ENCODE measurements at places on chromosomes 12 and 14.

- peak; percentile 62 for DNase-seq
Measured at GRCh38 chr12:89064780-89065179, 287.5 kb downstream of the DUSP6 start.

DNA sequence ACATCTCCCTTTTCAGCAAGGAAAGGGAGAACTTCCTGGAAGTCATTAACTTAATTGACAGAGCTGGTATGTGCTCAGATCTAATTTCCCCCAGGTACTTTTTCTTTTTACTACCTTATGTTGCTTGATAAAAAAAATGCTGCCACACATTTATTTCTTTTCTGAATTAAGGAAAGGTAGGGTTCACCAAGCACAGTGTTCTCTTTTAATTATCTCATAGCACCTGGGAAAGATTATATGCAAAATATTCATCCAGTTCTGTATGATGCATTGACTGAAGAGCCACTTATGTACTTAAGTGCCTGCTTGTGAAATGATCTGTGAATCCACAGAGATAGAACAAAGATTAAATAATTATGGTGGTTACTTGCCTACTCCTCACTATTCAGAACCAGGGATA lies 25.1 kb downstream of the KCNC2 start:
- no peak for DNase-seq

GRCh38 chr12:111435661-111436201 lies 30.0 kb downstream of the SH2B3 start:
- DNase-seq, result no peak

GRCh38 chr12:6140651-6141447 lies 16.4 kb upstream of the VWF start:
- no peak for DNase-seq

DNA sequence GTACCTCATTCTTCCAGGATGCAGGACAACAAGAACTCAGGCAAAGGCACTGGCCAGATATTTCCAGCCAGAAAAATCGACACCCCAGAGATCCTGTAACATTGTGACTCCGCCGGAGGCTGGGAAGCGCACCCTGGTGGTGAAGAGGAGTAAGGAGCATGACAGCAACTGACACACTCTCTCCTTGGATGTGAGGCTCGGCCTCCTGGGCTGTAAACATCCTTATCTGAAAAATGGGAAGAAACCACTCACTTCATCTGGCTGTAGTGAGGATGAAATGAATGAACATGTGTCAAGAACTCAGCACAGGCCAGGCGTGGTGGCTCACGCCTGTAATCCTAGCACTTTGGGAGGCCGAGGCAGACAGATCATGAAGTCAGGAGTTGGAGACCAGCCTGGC lies 27.5 kb downstream of the TCHP start:
- DNase-seq, result peak; percentile 51

DNA sequence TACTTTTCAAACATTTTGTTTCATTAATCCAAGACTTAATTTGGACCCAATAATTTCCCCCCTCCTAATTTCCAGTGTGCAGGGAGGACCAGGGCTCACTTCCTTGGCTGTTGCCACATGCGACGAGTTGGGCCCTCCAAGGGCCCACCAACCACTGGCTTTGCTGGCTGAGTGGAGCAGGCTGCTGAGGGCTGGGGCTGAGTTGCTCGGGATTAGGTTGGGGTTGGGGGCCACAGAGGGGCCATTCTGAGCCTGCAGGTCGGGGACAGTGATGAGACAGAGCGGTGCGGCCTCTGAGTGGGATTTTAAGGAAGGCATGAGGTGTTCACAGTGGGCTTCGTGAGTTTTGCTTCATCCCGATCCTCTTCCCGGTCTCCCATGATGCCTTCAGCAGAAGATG lies 6.1 kb upstream of the TRAF3 start:
- DNase-seq, result no peak

GRCh38 chr12:30026621-30027234 lies 243.0 kb upstream of the TMTC1 start:
- DNase-seq, result peak; percentile 82

DNA sequence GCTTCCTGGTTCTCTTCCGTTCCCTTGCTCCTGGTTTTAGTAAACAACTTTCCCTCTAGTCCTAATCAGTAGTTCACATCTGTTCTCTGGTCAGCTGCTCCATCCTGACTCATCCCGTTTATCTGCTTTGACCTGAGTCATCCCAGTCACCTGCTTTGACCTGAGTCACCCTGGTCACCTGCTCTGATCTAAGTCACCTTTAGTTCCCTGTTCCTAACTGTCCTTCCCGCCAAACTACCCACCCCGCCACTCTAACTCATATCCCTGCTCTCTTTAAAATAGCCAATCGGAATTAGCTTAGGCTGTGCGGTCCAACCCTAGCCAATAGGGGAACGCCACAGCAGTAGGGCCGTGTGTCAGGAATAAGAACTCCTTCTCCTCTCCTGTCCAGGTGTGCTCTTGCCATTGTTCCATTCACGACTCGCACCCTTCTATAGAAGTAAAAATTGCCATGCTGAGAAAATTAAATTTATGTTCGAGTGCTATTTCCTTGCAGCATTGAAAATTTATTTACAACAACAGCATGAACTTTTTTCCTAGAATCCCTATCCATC lies 3.1 kb upstream of the ANKRD33 start:
- no peak for DNase-seq

DNA sequence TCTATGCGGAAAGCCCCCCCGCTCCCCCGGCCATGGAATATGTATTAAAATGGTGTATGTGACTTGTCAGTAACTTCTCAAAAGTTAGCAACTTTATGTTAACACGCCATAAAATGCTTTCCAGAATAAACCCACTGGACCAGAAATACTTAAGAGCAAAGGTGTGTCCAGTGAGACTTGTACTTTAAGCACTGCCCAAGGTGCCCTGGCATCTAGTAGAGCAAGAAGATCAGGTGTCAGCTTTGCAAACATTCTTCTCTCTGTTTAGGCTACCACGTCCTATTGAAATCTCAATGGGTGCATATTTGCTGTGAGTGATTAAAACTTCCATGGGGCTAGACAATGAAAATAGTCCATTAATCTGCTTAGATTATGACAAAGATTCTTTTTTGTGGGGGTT lies 201.2 kb downstream of the ESR2 start:
- no peak for DNase-seq

DNA sequence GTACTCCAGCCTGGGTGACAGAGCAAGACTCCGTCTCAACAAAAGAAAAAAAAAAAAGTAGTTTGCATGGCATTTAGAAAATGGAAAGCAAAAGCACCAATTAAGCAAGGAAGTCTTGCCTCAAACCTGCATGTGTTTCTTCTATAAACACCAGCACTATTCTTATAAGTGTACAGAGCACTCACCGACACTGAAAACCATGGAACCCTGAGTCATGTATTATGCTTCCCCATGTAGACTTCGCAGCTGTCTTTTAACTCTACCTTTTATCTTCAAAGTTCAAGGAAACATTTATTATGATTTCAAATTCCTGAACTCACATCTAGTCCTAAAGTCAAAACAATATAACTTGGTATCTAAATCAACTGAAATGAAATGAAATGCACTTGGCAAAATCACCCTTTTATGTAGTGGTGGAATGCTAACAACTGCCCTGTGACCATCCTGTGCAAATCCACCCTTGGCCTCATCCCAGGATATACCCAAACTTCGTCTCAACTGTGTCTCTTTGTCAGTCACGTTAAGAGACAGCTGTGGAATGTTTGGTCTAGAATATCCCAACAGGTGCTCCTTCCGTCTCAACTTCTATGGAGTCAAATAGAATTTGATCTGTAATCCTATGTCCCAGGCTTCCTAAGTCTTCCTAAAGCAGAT lies 4.8 kb downstream of the BCAT1 start:
- no peak for DNase-seq

DNA sequence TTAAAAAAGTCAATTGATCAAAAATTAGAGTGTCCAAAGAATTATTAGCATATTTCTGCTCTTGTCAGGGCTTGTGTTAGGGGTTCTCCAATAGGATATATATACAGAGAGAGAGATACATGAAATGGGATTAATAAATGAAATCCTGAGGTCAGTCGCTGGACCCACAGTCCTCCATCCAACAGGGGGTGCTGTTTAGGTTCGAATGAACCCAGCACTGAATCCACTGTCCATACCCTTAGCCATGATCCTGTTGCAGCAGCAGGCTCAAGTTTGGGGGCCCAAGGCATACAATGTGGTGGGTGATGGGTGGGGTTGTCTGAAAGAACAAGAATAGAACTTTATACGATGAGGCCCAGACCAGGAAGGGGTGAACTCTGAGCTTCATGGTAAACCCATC lies 780 bp upstream of the MYO1H start:
- DNase-seq, result no peak

GRCh38 chr12:81610955-81611889 lies 147.9 kb downstream of the PPFIA2 start:
- DNase-seq, result no peak

DNA sequence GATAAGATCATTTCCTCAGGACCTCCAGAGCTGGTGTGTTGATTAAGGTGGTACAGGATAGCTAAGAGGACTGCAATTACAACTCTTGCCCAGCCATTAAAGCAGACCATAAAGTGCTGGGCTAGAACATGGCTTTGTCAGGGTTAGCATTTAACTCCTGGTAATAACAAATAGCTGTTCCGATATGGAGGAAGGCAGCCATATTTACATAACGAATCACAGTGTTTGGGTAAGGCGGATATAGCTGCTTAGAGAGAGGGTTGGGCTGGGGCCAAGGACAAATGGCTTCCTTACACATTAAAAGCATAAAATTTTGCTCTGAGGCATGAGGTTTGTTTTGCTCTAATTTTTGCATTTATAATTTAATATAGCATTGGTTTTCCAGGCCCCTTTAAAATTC lies 297.7 kb upstream of the DDHD1 start:
- peak; percentile 68 for DNase-seq

- no peak for DNase-seq
Measured at GRCh38 chr12:42590330-42590934, 886 bp upstream of the PRICKLE1 start.

- DNase-seq, result no peak
Measured at GRCh38 chr12:132389026-132389425, 59.6 kb upstream of the GALNT9 start.

GRCh38 chr14:53539489-53540126 lies 386.5 kb upstream of the DDHD1 start:
- peak; percentile 66 for DNase-seq

- DNase-seq, result no peak
Measured at GRCh38 chr12:104025771-104026170, 24.2 kb downstream of the GLT8D2 start.

GRCh38 chr14:99231850-99232713 lies 39.9 kb downstream of the BCL11B start:
- peak; percentile 91 for DNase-seq

DNA sequence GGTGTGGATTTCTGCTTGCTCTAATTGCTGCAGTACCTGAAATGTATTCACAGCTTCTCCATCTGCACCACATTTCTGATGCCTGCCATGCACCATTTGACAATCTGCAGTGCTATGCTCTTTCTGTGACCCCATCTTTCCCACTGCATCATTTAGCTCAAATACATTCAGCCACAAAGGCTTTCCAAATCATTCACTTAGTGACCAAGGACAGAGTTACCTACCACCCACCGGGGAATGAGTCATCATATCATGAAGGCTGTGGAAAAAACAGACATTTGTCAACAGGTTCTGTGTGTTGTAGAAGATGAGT lies 465.5 kb upstream of the ATP2B1 start:
- DNase-seq, result peak; percentile 20
